ENCODE measurements at places on chromosomes 5 and 9.
A peak's percentile ranks its signal among the peaks of the same experiment; 100 is the strongest.

GRCh38 chr9:133031496-133031911, 707 bp downstream of the GTF3C5 start:
- DNase-seq = no peak

DNA sequence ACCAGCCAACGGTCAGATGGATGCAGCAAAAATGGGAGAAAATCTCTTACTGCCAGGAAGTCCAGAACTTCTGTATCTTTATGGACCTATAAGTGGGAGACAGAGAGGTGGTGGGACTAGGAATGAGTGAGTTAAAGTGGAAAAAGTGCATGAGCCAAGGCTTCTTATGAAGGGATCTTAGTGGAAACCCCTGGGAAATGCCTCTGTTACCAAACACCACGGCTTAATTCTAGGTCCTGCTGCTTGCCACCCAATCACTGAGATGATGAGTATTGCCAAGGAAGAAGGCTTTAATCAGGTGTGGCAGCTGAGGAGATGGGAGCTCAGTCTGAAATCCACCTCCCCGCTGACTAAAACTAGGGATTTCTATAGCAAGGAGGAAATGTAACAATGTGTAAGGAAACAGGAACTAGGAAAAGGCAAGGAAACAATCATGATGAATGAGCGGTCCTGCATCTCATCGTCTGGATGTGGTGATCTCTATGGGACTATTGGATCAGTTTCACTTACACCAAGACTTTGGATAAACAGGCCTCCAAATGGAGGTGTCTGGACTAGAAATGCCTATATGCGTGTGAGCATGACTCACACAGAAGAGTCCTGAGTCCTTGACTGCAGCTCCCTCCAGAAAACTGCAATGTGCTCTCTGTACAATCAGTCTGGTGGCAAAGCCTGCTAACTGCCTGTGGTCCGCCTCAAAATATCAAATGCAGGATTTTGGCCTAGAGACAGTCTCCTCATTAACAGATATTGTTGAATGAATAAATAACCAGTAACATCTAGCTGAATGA, 98.2 kb upstream of the PRR16 start:
- DNase-seq = no peak

GRCh38 chr5:160297776-160298175, 14.6 kb downstream of the CCNJL start:
- DNase-seq = no peak

- no peak for DNase-seq
These were observed 59.4 kb upstream of the RAPGEF1 start for GRCh38 chr9:131799177-131799823.

DNA sequence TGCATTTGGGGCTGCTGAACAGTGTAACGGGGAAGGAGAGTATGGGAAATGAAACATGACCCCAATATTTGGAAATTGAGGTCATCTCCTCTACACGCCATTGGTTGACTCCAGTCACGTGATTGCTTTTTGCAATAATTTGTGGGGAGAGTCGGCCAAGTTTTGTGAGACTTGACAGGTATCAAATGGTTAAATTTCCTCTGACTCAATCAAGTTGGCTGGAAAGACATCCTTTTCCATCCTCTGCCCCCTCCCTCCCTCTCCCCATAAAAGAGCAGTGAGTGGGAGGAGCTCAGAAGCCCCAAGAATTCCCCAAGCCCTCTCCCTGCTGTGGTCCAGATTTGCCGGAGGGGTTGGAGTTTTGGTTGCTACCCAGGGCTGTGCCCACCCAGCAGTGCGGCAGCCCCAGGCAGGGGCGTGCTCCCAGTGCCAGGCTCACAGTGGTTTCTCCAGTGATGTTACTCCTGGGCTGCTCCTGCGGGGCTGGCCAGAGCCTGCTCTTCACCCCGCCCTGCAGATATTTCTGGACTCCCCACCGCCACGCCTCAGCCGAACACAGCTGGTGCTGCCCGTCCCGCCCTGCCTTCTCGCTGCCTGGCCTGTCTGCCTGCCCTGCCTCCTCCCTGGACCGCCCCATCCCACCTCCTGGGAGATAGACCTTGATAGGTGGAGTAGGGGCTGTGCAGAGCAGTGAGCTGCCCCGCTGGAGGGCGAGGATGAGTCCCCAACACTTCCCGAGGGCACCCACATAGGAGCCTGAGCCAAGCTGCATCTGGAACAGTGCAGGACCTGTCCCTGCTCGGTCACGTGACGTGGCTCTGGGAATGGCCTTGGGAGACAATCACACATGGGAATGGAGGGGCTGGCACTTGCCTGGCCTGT, 3.4 kb downstream of the COL5A1 start:
- DNase-seq = peak; percentile 70

DNA sequence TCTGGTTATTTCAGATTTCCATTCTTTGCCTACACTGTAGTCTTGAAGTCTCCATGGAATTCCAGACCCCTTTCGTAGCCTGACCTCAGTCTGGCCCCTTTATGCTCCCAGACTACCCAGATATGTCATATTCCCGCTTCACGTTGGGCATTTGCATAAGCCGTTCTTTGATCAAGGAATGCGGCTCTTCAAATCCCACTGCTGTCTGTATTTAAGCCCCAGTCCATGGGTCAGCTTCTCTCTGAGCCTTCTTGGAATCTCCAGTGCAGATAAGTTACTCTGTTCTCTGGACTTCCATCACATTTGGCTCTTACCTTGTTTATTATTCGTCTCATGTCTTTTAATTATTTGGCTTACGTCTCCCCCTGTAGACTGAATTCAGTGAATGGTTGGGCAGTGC, 97.4 kb downstream of the PARP8 start:
- DNase-seq = no peak

- no peak for DNase-seq
These were observed 146.1 kb upstream of the ZNF462 start for GRCh38 chr9:106716820-106717219.

DNA sequence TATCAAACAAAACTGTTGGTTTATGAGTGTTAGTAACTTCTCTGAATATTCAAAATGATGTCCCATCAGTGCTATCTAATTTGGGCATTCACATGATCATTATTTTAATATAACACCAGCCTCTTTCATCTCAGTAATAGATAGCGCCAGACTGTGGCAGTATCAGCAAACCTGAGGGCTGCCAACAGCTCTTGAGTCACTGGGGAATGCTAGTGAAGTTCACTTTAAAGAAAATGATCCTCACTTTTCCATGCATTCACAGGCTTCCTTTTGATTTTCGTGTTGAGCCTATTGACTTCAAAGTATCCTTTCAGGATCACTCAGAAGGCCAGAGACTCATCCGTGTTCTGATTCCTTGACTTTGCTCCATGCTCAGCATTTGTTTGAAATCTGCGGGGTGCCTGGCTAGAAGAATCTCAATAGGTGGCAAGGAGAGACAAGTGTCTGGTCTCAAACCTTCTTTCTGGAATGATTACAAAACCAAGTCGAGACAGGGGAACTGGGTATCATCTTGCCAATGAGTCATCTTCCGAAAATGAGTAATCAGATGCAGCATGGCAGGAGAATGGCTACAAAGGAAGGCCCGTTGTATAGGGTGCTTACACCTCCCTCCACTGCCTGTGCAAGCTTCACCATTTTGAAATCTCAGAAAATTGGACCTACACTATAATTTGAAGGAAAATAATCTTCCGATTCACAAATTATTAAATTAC, 509.1 kb downstream of the RASEF start:
- no peak for DNase-seq

GRCh38 chr9:72946821-72947220, 6.0 kb downstream of the ALDH1A1 start:
- DNase-seq = no peak

DNA sequence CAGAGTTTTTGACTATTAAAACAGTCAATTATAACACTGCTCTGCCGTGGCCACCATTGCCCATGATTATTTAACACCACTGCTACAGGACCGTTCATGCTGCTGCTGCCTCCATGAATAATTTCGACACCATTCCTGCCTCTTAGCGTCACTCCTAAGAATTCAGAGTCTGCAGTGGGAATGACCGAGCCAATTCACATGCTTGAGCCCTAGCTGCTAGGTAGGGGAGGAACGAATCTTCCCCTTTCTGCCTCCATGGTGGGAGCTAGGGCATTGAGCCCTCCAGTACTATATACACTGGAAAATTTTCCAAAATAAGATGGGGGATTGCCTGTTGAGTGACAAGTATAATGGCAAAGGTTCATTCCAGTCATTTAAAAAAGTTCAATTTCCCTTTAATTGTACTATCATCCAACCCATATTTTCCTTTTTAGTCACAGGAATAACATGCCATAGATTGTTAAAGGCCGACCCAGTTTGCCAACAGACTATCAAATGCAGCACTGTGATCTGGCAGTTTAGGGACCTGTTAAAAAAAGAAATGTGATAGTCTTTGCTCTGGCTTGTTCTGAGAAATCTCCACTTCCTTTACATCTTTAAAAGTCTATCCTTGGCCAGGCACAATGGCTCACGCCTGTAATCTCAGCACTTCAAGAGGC, 13.5 kb upstream of the B4GALT1 start:
- DNase-seq = no peak

- peak; percentile 5 for DNase-seq
These were observed at the start of gene CBY3 for GRCh38 chr5:179680780-179681401. TSS of gene CBY3 (minus strand) at chr5:179681034. CDS start at chr5:179680918, 116 bp downstream.

DNA sequence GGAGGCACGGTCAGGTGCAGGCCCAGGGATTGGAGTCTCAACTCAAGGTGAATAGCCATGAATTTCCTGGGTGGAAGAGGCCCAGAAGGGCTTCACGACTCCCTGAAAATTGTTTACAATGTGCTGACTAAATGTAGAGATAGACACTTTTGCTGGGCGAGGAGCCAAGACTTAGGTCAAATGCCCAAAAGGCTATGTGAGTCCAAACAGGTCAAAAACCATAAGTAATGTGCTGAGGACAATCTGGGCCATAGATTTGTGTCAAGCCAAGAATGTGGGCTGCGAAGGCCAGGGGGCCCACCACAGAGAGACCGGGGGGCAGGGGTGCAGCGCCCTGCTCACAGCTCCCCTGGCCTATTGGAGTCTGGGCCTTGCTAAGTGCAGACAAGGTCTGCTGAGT, 197.8 kb downstream of the HSPA4 start:
- DNase-seq = no peak

DNA sequence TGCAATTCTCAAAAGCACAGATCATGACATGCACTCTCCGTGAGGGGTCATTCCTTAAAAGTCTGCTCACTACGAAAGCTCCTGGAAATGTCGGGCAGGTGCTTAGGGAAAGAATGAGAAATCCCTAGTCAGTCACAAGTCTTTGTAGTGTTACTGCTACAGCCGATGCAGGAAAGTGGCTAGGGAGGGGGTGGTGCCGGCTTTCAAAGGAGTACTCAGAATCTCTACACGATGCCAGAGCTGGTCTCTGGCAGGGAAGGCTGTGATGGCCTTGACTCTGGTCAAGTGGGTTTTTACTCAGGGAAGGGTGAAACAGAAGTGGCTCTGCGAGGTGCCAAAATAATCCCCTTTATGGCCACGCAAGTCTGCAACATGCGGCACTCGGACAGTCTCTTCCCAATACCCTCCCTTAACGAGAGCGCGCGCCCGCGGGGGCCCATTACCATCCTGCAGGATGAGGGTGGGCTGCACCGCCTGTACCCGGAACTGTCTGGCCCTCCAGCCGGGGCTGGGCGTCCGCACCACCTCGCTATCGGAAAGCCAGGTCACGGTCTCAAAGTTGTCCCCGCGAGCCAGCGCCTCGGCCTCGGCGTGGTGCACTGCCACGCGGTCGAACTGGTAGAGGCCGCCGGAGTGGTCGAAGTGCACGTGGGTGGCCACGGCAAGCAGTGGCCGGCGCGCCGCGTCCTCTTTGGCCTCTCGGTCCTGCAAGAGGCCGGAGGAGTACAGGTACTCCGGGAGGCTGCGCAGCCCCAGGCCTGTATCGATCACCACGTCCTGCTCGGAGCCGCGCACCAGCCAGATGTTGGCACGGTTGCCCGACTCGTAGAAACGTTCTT, 956 bp downstream of the MBLAC2 start:
- DNase-seq = peak; percentile 4

- DNase-seq = no peak
These were observed 104.5 kb downstream of the RGS3 start for GRCh38 chr9:113568081-113568435.

DNA sequence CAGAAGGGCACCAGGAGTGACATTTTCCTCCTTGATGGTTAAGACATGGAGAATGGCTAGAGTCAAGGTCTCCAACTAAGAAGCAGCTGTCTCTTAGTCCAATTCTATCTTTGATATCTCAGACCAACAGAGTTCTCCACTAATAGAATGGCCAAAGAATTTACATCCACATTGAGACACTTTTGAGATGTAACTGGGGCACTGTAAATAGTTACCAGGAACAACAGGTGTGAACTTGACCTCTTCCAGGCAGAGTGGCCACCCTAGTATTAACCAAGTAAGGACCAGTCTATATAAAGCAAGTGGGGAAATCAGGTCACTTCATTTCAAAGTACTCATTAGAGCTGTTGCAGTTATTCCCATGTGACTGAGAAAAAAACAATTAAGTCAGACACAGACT, 159.7 kb upstream of the RAD23B start:
- DNase-seq = no peak

GRCh38 chr9:35236692-35237091, 74.9 kb downstream of the UNC13B start:
- peak; percentile 68 for DNase-seq

GRCh38 chr5:115168829-115169486, 750 bp downstream of the TRIM36 start:
- DNase-seq = peak; percentile 12

- no peak for DNase-seq
These were observed 446.1 kb upstream of the CDH10 start for GRCh38 chr5:25090854-25091253.

GRCh38 chr9:91100878-91101450, 260.8 kb downstream of the AUH start:
- DNase-seq = no peak

GRCh38 chr9:97039514-97039860, 545 bp upstream of the CTSV start:
- peak; percentile 2 for DNase-seq

DNA sequence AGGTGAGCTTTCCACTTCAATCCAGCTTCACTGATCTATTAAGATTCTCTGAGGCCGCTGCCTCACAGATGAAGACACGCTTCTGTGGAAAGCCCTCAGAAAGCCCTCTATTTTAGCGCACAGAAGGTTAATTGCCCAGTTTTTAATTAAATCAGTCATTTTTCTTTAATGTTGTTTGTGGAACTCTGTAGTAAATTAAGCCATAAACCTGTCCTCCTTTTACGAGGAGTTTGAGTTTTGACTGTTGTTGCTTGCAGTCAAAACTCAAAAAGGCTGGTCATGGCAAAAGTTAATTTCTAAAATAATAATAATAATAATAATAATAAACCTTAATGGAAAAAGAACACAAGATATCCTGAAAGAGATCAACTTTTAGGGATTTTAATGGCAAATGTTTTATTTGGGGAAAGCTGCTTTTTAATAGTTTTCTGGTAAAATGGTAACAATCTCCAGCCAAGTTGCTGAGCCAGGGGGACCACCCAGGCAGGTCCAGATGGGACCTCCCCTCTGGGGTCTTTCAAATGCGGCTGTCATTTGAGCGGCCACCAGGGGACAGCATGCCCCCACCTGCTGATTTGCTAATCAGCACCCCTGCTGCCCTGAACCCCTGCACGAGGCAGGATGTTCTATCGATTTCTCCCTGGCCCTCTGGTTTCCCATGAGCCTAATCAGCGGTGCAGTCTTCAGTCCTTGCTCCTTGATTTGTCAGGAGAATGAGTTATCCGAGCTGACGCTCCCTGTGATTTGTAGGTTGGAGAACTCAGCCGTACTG, 247.2 kb downstream of the FSTL4 start:
- DNase-seq = no peak

Measured in DMS79 treated with DMSO at 0.1 percent for 48 hours (cell line).